ENCODE measurements at places on chromosomes 5 and 9.
A peak's percentile ranks its signal among the peaks of the same experiment; 100 is the strongest.

DNA sequence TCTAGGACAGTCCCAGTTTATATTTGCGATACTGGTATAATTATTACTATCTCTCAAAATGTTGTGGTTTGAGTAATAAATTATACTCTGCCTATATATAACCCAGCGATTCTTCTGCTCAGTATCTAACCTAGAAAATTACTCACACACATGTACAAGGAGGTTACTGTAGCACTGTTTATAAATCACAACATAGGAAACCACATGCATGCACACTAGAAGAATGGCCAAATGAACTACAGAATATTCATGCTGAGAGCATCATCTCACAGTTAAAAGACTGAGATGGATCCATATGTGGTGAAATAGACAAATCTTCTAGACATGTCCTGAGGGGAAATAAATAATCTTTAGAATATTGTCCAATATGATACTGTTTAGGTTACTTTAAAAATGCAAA, 62.1 kb downstream of the INSYN2B start:
- no peak for DNase-seq

GRCh38 chr9:135982499-135983207, 21.5 kb upstream of the UBAC1 start:
- no peak for DNase-seq

DNA sequence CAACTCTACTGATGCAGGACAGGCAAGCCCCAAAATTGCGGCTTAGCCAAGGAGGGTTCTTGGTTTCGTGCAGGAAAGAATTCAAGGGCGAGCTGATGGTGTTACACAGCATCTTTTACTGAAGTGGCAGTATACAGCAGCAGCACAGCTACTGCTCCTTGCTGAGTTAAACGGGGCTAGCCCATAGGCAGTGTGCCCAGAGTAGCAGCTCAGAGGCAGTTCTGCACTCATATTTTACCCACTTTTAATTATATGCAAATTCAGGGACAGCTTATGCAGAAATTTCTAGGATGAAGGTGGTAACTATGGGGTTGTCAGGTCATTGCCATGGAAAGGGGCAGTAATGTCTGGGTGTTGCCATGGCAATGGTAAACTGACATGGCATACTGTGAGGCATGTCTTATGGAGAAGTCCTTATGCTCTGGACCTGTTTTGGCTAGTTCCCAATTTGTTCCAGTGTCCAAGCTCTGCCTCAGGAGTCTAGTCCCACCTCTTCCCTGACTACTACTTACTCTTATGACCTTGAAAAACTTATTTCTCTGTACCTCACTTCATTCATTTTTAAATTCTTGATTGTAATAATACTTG, 2.0 kb upstream of the SPINK9 start:
- no peak for DNase-seq

GRCh38 chr5:67437905-67438845, 241.6 kb upstream of the CD180 start:
- DNase-seq, result no peak

DNA sequence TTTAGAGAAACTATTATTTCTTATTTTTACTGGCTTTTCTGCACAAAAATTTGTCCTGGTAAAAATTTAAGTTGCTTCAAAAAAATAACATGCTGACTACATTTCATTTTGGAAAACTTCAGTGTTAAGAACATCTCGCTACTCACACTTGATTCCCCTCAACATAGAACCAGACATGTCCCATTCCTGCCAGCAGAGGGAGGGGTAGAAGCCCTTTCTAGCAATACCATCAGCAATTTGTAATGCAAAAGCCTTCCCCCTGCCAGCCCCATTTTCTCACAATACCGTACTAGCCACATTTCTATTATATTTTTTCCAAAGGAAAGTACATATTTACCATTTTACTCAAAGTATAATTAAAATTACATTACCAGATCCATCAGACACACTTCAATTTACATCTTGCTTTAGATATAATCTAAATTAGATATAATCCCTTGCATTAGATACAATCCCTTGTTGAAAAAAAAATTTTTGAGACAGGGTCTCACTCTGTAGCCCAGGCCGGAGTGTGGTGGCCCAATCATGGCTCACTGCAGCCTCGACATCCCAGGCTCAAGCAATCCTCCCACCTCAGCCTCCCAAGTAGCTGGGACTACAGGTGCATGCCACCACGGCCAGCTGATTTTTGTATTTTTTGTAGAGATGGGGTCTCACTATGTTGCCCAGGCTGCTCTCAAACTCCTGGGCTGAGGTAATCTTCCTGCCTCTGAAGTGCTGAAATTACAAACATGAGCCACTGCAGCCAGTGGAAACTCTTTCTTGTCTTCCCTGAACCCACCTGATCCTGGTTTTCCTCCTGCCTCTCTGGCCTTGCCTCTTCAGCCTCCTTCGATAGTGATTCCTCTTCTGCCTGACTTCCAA, 39.6 kb upstream of the IDNK start:
- peak; percentile 79 for DNase-seq

- DNase-seq, result peak; percentile 69
These were observed 156.2 kb downstream of the PPP2R2B start for GRCh38 chr5:146722361-146722779.

- peak; percentile 81 for DNase-seq
These were observed at the start of gene CMBL for GRCh38 chr5:10307206-10308148. Gene CMBL (minus strand): TSS chr5:10307902. CDS start chr5:10290762, 17,140 bp downstream.

- DNase-seq, result no peak
These were observed 17.8 kb downstream of the FBXW5 start for GRCh38 chr9:136926749-136927148.

- DNase-seq, result peak; percentile 28
These were observed 1.5 kb downstream of the SPOCK1 start for GRCh38 chr5:137497396-137498290.

All from adipocyte (in vitro differentiated cells).